Activated CD8-positive, alpha-beta memory T cell treated with anti-CD3 and anti-CD28 coated beads for 1 hour (primary cell): ENCODE measurements at places on chromosomes 16 and 17.
A peak's percentile ranks its signal among the peaks of the same experiment; 100 is the strongest.

GRCh38 chr17:61305024-61305423 lies 94.6 kb upstream of the TBX2 start:
- DNase-seq, result no peak

- DNase-seq, result no peak
Measured at GRCh38 chr16:4640572-4641305, 16.1 kb downstream of the MGRN1 start.

- no peak for DNase-seq
Measured at GRCh38 chr17:57735230-57735629, 9.9 kb downstream of the CCDC182 start.

DNA sequence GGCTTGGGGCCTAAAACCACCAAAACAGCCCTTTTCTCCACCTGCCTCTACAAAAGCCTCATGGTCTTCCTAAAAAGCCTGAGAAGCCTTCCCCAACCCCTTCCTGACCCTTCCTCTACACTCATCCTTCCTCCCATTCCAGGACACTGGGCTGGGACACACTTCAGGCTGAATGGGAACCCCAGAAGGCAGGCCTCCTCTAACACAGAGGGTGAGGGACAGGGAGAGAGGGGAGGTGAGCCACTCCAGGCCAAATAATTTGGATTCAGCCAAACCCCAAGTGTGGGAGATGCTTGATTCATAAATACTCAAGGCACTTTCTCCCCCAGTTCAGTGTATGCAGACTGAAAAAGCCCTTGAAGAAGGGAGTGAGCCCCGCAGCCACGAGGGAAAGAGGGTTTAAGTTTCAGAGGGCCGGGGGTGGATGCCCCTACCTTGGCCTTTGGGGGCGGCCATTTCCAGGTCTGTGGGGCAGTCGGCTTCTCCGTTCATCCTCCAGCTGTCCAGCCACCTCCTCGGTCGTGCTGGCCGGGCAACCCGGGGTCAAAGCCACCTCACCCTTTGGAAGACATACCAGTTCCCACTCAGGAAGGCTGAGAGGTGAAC lies 1.6 kb downstream of the UBTF start:
- no peak for DNase-seq

- DNase-seq, result no peak
Measured at GRCh38 chr17:2394775-2395201, 6.1 kb downstream of the MNT start.

DNA sequence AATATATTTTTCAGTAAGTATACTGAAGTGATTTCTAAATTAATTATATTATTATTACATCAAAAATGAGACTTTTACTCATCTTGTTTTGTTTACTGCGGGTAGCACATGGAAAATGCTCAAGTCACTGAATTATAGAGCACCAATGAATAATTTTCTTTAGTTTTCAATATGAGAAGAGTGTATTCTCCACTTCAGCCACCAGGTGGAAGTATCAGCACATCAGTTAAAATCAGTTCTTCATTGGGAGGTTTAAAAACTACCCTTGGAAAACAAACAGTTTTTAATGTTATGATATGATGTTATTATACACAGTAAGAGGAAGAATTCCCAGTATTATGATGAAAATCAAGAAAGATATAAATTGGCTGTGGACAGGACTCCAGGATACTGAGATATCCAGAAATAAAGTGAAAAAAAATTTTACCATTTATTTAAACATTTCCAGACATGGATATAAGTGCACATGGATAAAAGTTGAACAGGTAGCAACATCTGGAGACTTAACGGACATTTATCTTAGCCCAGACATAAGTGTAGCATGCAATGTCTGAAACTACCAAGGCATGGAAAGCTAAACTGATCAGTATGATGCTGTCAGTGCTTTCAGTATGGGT lies 467.3 kb downstream of the KCNJ2 start:
- DNase-seq, result no peak

DNA sequence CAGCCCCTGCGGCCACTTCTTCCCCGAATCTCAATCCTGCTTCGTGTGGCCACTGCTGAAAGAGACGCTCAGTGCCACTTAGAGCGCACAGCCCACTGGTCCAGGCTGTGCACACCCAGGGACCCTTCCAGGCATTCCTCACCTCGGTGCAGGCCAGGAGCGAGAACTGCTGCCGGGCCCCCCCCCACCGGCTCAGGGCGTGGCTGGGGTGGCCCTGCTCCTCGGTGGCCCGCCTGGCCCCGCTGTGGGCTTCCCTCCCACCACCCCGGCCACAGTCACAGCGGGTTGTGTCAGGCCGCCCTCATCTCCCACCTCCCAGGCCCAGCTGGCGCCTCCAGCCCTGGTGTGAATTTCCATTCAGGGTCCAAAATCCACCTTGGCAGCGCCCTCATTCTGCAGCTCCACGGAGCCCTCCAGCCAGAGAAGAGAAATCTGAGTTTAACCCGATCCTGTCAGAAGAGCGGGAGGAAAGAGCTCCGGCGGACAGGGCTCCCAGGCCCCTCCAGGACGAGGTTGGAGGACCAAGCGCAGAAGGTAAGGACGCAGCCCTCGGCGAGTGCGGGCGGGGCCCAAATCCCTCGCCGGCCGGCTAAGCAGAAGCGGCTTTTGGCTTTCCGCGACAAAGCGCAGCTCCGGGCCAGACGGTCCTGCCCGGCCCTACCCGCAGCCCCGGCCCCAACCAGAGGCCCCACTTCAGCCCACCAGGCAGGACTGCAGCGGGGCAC lies 12.0 kb downstream of the TBC1D16 start:
- DNase-seq, result no peak

- no peak for DNase-seq
Measured at GRCh38 chr16:83762141-83762991, 45.4 kb upstream of the HSBP1 start.

DNA sequence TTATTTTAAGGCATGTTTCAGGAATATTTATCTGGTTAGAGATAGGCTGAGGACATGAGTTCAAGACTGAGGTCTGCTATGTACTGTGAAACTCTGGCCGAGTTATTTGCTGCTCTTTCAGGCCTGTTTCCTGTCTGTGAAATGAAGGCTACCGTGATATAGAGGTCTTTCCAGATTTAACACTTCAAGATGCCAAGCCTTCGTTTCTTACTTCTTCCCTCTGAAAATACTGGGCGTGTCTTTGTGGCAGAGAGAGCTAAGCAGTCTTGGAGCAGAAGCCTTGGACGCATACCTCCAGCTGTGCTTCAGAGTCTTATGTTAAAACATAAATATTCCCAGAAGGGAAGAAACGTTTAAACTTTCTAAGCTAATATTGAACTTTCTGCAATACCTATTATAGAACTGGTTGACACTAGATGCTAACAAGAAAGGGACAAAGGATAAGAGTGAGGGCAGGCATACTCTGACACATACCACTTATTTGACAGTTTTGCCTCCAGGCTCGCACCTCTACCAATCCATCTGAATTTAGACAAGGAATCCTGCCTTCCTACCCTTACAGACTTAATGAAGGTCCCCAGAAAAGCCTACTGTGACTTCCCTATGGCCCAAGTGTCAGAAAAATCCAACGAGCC lies 17.5 kb downstream of the WIPI1 start:
- DNase-seq, result no peak

DNA sequence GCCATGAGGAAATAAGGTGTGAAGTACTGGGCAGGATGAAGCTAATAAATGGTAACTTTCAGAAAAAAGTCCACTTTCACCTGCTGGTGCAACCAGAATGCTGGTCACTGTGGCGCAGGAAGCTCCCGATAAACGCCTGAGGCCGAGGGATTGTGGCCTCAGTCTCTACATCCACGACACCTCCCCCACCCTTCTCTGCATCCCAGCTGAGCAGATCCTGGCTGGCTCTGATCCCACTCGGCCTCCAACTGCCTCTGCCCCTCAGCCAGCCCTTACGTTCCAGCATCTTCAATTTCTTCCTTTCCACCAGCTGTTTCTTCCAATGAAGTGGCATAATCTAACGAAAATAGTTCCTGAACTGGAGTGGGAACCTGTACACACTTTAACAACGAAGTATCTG lies 49.5 kb downstream of the COX4I1 start:
- DNase-seq, result no peak

DNA sequence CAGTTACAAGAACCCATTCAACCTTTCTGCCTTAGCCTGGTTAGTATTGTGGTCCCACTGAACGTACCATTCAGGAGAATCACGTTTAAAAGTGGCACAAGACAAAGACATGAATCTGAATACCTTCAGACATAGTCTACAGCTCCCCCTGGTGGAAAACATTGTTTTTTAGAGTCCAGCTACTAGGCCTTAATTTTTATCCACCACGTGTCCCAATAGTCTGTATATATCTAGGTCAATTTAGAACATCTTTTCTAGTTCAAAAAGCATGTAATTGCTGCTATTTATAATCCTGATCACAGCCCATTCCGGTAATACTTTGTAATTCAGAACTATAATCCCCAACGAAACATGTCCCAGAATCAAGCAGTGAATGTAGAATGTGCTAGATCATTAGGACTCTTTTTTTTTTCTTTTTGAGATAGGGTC lies 13.7 kb upstream of the GUCY2D start:
- no peak for DNase-seq

GRCh38 chr17:83121921-83122820 lies 42.8 kb downstream of the METRNL start:
- no peak for DNase-seq

DNA sequence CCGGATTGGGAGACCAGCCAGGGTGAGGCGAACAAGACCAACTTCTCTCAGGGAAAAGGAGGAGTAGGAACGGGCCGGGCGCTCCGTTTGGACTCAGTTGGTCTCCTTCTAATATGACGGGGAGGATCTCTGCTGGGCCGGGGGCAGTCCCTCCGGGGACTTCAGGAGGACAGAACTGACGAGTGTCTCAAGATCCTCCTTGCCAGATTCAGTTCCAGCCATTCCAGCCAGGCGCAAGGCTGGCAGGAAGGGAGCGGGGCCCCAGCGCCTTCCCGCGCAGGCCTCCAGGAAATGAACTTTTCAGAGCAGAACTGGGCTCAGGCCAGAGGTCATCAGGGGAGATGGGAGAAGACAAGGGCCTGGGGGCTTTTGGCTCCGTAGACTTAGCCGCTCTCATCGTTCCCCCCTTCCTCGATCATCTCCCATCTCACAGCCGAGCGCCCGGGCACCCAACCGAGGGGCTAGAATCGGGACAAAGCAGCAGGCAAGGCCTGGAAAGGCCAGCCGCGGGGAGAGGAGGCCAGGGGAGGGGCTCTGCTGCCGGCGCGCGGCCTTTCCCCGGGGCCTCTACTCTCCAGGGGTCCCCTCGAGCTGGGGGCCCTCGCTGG lies 1.6 kb downstream of the ZNF423 start:
- no peak for DNase-seq

- no peak for DNase-seq
Measured at GRCh38 chr16:75248536-75249380, 2.7 kb downstream of the BCAR1 start.

GRCh38 chr17:80980397-80981061 lies 11.1 kb upstream of the CHMP6 start:
- no peak for DNase-seq

DNA sequence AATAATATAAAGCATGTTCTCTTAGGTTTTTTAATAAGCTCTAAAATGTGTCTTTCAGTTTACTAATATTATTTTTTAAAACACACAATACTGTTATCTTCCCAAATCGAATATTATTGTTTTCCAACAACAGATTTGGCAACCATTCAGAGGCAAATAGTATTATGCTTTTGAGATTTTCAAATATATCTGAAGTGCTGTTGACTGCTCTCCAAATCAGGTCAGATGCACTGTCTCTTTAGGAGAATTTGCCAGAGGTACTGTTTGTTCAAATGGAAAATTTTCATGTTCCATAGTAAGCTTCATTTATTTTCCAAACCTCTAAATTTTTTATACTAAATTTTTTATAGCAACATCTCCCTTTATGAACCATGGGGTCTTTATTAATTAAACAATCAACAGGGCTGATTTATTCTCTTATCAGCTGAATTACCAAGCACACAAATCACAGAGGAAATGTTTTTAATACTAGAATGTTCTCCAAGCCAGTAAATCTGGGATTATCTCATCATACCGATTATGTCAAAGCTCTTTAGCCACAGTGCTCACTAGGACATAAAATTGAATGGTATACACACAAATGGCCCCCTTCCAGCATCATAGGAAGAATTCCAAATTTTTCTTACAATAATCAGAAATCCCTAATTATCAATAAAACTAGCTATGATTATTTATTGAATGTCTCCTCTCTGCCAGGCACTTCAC lies 108.8 kb upstream of the HLF start:
- no peak for DNase-seq

GRCh38 chr17:41962768-41963434 lies 3.7 kb upstream of the CNP start:
- DNase-seq, result peak; percentile 56

DNA sequence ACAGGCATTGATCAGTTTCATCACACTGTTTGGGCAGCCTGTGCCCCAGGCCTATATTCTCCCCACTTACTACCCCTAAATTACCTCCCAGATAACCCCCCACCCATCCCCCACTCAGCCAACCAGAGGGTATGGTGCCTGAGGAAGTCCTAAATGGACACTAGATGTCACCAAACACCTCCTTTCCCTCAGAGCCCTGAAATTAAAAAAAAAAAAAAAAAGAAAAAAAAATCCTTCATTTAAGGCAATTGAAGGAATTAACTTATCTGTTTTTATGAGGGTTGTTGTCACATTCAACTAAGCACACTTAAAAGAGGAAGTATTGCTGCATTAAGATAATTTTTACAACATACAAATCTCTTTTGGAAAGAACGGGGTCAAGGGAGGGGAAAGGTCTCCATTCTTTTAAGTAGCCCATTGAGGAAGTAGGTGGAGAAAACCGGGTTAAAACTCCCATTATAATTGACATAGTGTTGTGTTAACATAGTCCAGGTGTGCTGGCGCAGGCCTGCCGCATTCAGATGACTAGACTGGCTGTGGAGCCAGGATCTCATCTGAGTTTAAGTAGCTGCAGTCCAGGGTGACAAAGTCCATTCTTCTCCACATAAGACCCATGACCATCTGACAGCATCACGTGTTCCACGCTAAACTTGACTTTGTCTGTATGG lies 46.3 kb downstream of the SNX11 start:
- DNase-seq, result no peak

DNA sequence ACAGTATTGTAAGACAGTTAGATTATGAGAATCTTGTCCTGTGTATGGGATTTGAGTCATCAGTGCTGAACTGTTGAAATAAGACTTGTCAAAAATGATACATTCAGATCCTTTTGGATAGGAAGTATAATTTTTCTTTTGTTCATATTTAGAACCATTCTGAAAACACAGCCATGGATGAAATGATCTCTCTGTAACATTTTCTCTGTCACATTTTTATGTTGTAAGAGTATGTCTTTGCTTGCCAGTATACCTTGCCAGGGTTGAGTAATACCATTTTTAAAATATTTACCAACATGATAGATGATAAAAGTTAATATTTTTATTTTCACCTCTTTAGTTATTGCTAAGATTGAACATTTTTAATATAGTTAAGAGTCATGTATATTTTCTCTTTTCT lies 45.0 kb downstream of the NSRP1 start:
- no peak for DNase-seq

DNA sequence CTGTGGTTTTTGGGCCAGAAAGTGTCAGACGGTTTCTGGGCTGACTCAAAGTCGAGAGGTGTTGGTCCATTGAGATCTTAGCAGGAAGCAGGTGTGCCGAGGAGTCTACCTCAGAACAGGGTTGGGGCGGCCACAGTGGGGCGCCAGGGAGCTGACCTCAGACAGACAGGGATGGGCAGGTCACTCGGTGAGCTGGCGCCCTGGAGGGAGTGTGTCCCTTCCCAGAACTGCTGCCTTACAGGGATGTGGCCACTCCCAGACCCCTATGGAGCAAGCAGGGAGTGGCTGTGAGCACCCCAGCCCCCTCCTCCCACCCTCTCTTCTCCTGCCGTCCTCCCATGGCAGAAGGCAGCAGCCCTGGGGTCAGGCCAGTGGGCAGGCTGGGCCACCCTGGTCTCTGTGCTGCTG lies 14.0 kb upstream of the DPEP1 start:
- peak; percentile 25 for DNase-seq

GRCh38 chr16:81238296-81239011 lies at the start of gene BCO1:
Gene BCO1, plus strand, starts transcription at chr16:81238689. Its CDS starts 220 bp downstream, at chr16:81238909.
- no peak for DNase-seq

- DNase-seq, result no peak
Measured at GRCh38 chr16:15976225-15976812, 26.9 kb downstream of the ABCC1 start.
